ENCODE measurements at places on chromosomes 1 and 21. TPM values are rescaled to one million over a fixed set of nuclear protein-coding genes. Genes with fewer than 3 reads are reported as not detected.
A peak's percentile ranks its signal among the peaks of the same experiment; 100 is the strongest.

Gene SDC3
- total RNA-seq, result 16.8 TPM

Gene REN
- total RNA-seq, result 4.3 TPM

GRCh38 chr1:186536273-186536890 is 75.5 kb upstream of the PDC start:
- DNase-seq, result peak; percentile 44

DNA sequence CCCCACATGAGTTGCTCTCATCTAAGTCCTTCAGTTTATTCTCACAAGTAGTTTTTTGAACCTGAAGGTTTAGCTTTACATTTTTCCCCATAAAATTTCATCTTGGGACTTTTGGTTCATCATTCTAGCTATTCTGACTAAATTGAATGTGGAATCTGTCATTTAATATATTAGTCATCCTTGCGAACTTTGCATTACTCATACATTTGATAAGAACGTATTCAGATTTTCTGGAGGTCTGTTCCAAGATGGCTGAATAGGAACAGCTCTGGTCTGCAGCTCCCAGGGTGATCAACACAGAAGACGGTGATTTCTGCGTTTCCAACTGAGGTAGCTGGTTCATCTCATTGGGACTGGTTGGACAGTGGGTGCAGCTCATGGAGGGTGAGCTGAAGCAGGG is 59.8 kb upstream of the CSF1 start:
- no peak for DNase-seq

GRCh38 chr1:167544447-167545093 is 9.0 kb downstream of the CREG1 start:
- DNase-seq, result no peak

Data from fibroblast of villous mesenchyme (primary cell).